Urinary bladder (tissue), 4 donors: ENCODE measurements at places on chromosomes 11 and 22. TPM values are rescaled to one million over a fixed set of nuclear protein-coding genes. Genes with fewer than 3 reads are reported as not detected.

DNA sequence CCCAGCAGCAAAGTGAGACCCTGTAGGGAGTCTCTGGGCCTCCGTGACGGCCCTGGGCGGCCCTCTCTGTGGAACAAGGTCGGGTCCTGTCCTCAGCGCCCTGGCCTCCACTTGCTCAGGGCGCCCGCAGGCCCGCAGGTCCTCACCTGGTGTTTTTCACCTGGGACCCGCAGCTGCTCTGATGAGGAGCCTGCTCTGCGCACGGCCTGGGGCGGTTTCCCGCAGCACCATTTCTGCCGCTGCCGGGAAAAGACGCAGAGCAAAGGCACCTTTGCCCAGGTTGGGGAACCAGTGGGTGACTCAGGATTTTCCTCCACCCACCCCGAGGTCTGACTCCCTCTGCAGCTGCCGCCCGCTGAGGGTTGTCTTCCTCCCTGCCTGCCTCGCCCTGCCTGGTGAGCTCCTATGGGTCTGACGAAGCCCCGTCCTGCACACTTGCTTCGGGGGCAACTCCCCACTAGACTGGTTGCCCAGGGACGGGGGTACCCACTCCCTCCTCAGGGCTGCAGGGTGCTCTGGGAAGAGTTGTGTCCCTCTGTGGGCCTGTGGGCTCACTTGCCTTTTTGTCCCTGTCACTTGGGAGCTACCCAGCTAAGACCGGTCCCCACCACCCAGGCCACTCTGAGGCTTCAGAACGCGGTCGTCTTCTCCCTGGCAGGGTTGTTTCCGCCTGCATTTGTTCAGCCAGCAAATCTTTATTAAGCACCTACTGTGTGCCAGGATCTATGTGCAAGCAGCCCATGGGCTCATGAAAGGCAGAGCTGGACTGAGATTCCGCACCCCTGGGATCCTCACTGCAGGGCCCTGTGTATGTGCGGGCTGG lies 89.5 kb downstream of the KCNQ1 start:
- no peak for DNase-seq

Gene PHOX2A
- 0.90 TPM for total RNA-seq

DNA sequence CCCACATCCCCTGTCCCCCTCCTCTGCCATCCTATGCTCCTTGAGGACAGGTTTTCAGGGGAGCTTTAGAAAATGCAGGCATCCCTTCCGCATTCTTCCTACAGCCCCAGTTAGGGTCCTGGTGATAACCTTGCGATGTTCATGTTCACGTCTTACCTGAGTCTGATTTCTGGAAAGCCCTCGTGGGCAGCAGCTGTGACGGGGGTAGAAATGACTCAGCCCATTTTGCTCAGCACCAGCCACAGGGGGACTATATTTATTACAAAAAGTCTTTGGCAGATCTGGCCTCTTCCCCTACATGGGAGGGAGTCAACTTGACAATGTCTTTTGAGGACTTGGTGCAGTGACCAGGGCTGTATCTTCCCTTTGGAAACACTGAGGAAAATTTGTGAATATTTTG lies 12.3 kb downstream of the PKNOX2 start:
- DNase-seq = no peak

DNA sequence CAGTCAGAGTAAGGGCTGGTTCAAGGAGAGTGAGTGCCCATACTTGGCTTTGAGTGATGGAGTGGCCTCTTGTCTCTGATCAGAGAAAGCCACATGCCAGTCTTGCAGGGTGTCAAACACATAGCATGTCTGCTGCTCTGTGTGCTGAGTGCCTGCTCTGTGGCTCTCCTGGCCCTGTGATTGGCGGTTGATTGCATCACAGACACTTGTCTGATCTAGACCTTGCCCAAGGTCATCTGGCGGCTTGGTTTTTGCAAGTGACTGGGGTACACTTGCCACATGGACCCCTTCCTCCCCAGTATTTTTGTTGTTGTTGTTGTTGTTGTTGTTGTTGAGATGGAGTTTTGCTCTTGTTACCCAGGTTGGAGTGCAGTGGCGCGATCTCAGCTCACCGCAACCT lies 10.3 kb downstream of the OSBP2 start:
- no peak for DNase-seq

- no peak for DNase-seq
Measured at GRCh38 chr11:103958475-103959215, 77.8 kb upstream of the DDI1 start.

Gene SLC22A8
- total RNA-seq = not detected

DNA sequence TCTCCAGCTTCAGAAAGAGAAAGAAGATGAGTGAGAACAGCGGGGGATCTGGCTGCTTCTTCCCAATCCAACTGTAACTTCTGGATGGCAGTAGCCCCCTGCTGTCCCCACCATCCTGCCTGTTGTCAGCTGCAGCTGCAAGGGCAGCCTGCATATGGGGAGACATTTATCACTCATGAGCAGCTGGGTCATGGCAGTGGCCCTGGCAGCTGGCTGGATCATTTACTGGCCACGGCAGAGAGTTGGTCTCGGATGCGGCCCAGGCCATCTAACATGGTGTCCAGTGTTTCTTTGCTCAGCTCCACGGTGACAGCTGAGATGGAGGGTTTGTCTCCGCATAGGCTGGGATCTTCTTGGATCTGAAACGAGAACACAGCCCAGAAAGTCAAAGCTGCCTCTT lies 14.8 kb downstream of the COMMD9 start:
- no peak for DNase-seq

DNA sequence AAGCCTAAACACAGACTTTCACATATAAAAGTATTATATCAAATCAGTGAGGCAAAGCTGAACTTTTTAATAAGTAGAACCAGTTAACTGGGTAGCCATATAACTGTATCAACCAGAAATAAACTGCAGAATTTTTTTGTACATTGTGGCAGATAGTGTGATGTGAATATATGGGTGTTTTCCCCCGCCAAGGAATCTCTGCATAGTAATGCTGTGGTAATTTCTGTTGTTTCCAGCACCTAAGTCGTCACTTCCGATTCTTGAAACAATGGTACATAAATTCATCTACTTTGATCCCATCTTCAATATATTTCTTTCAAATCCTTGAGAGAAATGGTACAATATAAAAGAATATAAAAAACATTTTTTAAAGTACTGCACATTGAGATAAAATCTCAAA lies 39.6 kb downstream of the NARS2 start:
- no peak for DNase-seq

Gene DYNC2H1
- 91.8 TPM for total RNA-seq

- DNase-seq = no peak
Measured at GRCh38 chr11:69001243-69002081, 11.6 kb downstream of the MRGPRF start.
